ENCODE measurements at places on chromosomes 4 and X.

DNA sequence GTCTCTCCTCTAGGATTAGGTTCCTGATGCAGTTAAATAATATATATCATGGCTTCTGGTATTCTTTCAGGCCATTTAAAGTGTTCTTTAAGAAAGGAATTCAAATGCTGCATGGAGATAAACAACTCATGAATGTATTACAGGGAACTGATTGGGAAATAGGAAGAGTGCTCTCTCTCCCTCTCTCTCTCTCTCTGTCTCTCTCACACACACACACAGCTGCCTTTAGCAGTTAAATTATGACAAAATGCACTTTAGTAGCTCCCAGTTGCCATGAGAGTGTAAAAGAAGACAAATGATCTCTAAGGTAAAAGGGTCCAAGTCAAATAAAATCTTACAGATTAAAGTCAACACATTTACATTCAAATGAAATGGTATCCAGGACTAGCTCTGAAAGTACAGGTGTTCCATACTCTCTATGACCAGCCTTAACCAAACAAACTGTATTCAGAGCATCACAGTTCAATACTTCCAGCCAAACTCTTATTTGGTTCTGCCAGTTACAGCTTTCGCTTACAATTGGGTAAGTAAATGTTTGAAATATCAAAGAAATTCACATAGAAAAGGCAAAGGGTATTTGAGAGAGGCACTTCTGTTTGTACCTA is 94.7 kb upstream of the CXXC4 start:
- DNase-seq: no peak

DNA sequence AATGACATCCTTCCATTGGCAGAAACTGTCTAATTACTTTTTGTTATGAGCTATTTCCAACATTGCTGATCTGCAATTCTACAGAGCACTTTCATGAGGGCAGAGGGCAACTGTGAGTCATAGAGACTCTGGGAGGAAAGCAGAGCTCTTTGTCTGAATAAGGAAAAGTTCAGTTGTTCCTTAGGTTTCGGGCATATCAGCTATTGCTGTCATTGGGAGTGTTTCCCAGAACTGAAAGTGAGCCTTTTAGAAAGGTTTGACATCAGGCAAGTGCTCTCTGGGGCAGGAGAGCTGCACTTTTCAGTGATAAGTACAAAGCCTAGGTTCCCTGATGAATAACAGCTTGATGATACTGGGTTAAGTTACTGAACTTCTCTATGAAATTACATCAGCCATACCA is 119.2 kb upstream of the EDNRA start:
- peak; percentile 87 for DNase-seq

GRCh38 chr4:79325864-79326328 is at the start of gene NAA11:
Gene NAA11 (minus strand): TSS chr4:79326061. CDS start chr4:79325877, 184 bp downstream.
- DNase-seq: no peak

DNA sequence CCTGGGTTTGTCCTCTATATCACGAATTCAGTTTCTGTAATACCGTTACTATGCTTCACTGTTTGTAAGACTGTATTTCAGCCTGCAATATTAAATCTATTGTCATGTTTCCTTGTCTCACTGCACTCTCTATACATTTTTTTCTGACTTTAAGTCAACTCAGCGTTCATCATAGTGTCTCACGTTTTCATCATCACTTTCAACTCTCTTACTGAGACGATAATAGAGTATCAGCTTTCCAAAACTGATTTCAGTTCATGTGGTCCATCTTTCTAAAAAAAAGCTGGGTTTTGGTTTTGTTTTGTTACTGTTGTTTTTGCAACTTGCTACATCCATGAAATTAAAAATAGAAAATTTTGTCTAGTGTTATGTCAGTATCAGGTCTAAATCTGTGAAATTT is 147.7 kb downstream of the TMEM47 start:
- no peak for DNase-seq

GRCh38 chr4:62528874-62529273 is 1328.7 kb downstream of the ADGRL3 start:
- no peak for DNase-seq

DNA sequence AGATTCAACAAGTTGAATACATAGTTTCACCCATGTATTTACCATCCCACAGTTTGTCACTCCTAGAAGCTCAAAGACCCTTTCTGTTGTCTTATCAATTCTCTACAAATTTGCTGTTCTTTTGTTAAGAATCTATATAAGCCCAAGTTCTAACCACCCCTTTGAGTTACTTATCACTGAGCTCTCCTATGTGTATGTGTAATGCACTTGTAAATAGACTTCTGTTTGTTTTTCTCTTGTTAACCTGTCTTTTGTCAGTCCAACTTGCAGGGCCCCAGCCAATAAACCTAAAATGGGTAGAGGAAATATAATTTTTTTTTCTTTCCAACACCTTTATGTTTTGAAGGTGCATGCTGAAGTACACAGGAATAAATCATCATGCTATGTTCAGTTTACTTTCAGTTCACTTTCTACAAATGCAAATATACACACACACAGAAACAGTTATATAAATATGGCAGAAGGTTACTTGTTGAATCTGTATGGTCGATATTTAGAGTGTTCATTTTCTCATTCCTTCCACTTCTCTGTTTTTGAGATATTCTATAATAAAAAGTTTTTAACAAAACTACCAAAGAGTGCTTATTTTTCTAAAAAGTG is 22.3 kb upstream of the CLOCK start:
- DNase-seq: no peak

DNA sequence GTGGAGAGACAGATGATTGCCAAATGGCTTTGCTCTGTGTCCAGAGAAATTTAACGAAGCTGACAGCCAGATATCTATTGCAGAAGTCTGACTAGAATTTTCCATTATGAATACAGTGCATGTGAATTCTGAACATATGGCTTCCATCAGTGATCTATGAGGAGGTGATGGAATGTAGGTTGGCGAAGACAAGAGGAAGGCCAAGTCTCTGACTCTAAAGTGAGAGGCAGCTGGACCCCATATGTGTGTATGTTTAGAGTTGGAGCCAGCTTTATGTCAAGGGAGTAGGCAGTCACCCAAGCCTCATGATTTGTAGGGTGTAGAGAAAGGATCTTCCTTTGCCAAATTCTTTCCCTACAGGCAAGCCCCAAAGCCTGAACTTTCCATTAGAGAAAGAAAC is 76.2 kb upstream of the TEX13D start:
- peak; percentile 98 for DNase-seq

DNA sequence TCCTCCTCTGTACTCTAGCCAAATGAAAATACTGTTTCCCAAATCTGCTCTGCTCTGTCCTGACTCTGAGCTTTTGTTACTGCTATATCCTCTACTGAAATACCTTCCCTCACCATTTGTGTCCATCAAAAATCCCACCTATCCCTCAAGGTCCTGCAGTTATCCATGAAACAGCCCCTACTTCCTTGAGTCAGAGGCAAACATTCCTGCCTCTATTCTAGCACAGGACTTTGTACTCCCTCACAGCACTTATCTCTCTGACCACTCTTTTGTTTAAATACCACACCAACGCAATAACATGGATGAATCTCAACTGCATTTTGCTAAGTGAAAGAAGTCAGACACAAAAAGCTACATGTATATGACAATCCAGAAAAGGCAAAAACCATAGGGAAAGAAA is 10.5 kb upstream of the RNF128 start:
- no peak for DNase-seq

GRCh38 chrX:81259714-81260395 is 58.0 kb downstream of the SH3BGRL start:
- DNase-seq: peak; percentile 29

DNA sequence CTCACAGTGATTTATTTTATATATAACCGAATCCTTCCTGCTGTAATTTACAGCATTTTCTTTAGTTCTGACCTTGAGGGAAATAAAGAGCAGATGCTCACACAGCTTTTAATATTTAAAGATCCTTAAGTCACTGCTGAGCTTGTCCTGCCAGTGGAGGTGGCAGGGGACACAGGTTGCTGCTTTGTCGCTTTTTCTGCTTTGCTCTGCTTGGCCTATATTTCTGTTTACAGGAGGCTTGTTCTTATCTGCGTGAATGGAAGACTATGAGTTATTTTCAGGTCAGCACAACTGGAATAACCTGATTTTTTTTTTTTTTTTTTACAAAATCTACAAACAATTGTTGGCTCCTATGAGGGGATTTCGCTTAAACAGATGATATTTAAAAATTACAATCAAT is 2.3 kb downstream of the TXK start:
- DNase-seq: no peak

GRCh38 chr4:156643826-156644225 is 327.8 kb downstream of the PDGFC start:
- DNase-seq: no peak

DNA sequence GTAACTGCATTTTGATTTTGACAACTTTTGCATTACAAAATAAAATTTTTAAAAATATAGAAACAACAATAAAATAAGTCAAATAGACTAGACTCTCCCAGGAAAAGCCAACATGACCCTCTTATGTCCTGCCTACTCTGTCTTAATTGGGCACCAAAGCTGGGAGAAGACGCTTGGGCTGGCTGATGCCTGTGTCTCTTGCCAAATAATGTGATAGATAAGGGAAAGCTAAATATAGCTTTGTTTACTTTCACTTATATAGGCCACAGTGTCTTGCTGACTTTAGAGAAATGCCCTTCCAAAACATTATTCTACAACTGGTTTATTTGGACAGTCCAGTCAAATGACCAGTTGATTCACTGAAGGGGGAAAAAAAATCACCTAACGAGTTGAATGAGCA is 54.2 kb downstream of the FMR1NB start:
- no peak for DNase-seq

- peak; percentile 21 for DNase-seq
Observed at GRCh38 chr4:94695384-94695783, 62.4 kb upstream of the BMPR1B start.

GRCh38 chr4:19941434-19941833 is 310.3 kb upstream of the SLIT2 start:
- DNase-seq: peak; percentile 69

- DNase-seq: peak; percentile 44
Observed at GRCh38 chr4:110211007-110211769, 12.8 kb upstream of the ELOVL6 start.

DNA sequence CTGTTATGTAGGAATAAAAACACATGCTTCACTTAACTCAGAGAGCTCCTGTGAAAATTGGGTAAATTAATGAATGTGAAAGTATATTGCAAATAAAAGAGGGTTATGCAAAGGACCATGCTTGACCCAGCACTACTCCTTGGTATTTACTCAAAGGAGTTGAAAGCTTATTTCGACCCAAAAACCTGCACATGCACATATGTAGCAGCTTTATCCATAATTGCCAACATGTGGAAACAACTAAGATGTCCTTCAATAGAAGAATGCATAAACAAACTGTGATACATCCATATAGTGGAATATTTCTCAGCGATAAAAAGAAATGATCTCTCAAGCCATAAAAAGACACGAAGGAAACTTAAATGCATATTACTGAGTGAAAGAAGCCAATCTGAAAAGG is 41.7 kb upstream of the SRD5A3 start:
- no peak for DNase-seq

- no peak for DNase-seq
Observed at GRCh38 chrX:45454290-45454689, 253.6 kb upstream of the DIPK2B start.

DNA sequence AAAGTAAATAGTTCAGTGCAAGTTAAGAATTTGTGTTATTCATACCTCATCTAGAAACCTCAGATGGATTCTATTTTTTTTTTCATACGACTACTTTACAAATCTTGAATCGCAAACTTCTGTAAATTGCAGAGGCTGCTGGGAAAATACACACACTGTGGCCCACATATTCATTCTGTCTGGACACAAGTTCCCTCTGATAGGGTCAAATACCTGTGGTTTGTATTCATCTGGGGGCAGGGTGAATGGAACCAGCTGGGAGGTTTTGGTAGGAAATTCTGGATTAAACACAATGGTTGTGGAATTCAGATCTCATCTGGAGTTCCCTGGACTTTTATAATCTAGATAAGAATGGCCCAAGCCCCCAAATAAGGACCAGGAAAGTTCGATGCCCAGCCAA is 56.2 kb downstream of the SPATA18 start:
- peak; percentile 86 for DNase-seq

- DNase-seq: no peak
Observed at GRCh38 chr4:26074712-26075430, 160.9 kb downstream of the SMIM20 start.

DNA sequence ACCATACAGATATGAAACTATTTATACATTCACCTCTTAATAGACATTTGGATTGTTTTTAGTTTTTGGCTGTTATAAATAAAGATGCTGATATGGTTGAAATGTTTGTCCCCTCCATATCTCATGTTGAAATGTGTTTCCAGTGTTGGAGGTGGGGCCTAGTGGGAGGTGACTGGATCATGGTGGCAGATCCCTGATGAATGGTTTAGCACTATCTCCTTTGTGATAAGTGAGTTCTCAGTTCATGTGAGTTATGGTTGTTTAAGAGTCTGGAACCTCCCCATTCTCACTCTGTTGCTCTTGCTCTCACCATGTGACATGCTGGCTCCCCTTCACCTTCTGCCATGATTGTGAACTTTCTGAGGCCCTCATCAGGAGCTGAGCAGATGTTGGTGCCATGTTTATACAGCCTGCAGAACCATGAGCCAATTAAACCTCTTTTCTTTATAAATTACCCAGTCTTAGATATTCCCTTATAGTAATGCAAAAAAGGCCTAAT is 12.2 kb upstream of the CLGN start:
- no peak for DNase-seq

DNA sequence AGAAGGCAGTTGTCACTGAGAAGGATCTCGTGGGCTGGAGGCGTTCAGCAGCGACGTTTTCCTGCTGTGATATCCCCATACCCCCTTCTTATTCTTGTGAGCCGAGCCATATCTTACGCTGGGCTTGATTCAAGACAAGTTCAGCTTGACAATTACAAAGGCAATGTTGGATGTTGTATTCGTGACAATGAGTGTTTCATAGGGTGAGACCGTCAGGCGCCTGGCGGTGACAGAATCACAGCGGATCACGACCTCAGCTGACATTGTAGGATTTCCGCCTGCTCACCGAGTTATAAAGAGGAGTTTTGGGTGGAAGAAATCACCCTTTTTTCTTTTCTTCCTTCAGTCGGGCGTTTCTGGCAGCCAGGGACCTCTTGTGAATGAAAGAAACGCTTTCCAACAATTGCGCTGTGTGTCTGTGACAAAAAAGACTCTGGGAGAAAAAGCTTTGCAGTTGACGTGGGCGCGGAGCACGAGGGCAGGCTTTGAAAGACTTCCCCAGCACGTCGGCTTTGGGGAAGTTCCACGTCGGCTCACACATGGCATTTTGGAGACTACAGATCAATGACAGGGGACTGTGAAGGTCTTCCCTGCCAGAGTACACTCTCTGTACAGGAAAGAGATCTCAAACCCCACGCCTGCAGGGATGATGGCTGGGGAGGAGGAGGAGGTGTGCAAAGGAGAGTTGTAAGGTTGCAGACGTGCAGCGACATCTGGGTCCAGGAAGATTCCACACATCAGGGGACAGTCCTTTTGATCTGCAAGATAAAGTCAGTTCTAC is 135.4 kb downstream of the CRLF2 start:
- DNase-seq: no peak

- DNase-seq: no peak
Observed at GRCh38 chr4:150682126-150682525, 100.2 kb downstream of the MAB21L2 start.

Data from fibroblast of upper back skin (primary cell).